Activated naive CD8-positive, alpha-beta T cell treated with anti-CD3 and anti-CD28 coated beads, Interleukin-2, amount 50 U/mL, for 24 hours (primary cell): ENCODE measurements at places on chromosomes 12 and 14.

DNA sequence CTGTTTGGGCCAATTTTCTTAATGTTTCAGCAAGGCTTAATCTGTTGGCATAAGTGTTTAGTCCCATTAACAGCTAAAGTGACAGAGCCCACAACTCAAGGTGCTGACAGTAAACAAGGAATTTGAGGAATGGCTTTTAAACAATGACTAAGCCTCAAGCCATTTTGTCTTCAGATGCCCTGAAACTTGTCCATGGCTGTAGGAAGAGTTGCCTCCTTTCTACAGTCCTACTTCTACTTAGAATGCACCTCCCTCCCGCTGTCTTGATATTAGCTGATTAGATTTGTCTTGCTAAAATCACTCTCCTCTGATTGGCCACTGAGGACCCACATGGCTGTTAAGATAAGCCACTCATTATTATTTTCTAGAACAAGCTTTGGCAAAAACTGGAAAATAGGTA, 188.4 kb upstream of the OTX2 start:
- H3K27me3 ChIP-seq, result no peaks in the 10 kb centered on the region
- DNase-seq, result no peak
- no peaks in the 10 kb centered on the region for H3K4me1 ChIP-seq
- no peak overlapping the region for H3K4me3 ChIP-seq
- H3K27ac ChIP-seq, result no peak overlapping the region
- H3K36me3 ChIP-seq, result no peaks in the 10 kb centered on the region

- peaks cover 17% of the 10 kb centered on the region for H3K27me3 ChIP-seq
- no peak overlapping the region for H3K27ac ChIP-seq
- H3K4me3 ChIP-seq, result no peak overlapping the region
Observed at GRCh38 chr14:101019541-101019940, 116.0 kb upstream of the RTL1 start.

- H3K27me3 ChIP-seq, result no peaks in the 10 kb centered on the region
- peaks cover 23% of the 10 kb centered on the region for H3K4me1 ChIP-seq
- H3K27ac ChIP-seq, result peak overlapping the region; percentile 79
- H3K4me3 ChIP-seq, result peak overlapping the region; percentile 9
- no peak for DNase-seq
- H3K36me3 ChIP-seq, result peaks cover 8% of the 10 kb centered on the region
Observed at GRCh38 chr12:123034022-123034541, 53.6 kb downstream of the ARL6IP4 start.

DNA sequence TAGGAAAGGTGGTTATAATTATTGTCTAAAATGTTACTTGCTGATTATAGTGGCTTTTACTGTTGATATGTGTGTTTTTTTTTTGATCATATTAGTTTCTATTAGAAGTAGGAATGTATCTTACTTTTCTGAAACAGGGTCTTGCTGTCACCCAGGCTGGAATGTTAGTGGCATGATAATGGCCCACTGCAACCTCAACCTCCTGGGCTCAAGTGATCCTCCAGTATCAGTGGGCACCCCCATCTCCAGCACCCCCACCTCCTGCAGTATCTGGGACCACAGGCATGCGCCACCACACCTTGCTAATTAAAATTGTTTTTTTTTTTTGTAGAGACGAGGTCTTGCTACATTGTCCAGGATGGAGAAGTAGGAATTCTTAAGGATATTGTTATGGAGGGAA, 11.3 kb downstream of the ATF1 start:
- H3K4me1 ChIP-seq, result peaks cover 33% of the 10 kb centered on the region
- no peak for DNase-seq
- no peak overlapping the region for H3K4me3 ChIP-seq
- no peak overlapping the region for H3K27ac ChIP-seq
- H3K27me3 ChIP-seq, result no peaks in the 10 kb centered on the region
- H3K36me3 ChIP-seq, result peaks cover 25% of the 10 kb centered on the region

DNA sequence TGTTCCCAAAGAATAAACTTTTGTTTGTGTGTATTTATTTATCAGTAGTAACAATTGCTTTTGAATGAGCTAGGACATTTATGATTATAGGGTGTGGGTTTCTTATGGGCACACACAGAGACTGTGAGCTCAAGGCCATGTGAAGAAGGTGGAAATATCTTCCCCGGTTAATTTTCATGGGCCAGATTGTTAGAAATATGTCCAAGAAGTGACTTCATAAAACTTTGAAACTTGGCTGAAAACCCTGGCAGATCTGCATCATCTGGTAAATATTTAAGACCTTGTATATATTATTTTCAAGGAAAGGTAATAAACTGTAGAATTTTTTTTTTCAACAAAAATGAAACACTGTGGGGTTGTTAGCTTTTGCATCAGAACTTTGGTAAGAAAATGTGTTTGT, 53.5 kb upstream of the RNU6-8 start:
- H3K36me3 ChIP-seq, result no peaks in the 10 kb centered on the region
- no peak overlapping the region for H3K27ac ChIP-seq
- no peak overlapping the region for H3K4me3 ChIP-seq
- H3K4me1 ChIP-seq, result peaks cover 16% of the 10 kb centered on the region
- H3K27me3 ChIP-seq, result no peaks in the 10 kb centered on the region

GRCh38 chr14:64728856-64729255, 24.6 kb downstream of the PLEKHG3 start:
- no peaks in the 10 kb centered on the region for H3K36me3 ChIP-seq
- no peak overlapping the region for H3K27ac ChIP-seq
- DNase-seq, result no peak
- no peak overlapping the region for H3K4me3 ChIP-seq
- H3K4me1 ChIP-seq, result peaks cover 10% of the 10 kb centered on the region
- no peaks in the 10 kb centered on the region for H3K27me3 ChIP-seq

GRCh38 chr12:50248883-50249282, 34.4 kb downstream of the LIMA1 start:
- no peaks in the 10 kb centered on the region for H3K27me3 ChIP-seq
- peaks cover 3% of the 10 kb centered on the region for H3K36me3 ChIP-seq
- peaks cover 59% of the 10 kb centered on the region for H3K4me1 ChIP-seq
- peak overlapping the region; percentile 43 for H3K4me3 ChIP-seq

DNA sequence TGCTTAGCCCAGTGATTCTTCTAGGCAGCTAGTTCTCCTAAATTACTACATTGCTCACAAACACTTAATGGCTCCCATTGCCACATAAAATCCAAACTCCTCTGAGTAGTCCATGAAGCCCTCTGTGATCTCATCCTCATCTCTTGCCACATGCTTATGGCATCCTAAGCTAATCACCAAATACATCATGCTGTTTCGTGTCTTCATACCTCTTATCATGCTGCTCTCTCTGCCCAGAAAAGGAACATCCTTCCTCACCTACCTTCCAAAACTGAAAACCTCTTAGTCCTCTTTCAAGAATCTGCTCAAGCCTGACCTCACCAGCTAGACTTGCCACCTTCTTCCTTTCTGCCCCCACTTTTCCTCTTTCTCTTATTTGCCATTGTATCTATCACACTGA, 108.5 kb downstream of the DUSP6 start:
- H3K4me1 ChIP-seq, result peaks cover 33% of the 10 kb centered on the region
- peaks cover 3% of the 10 kb centered on the region for H3K27me3 ChIP-seq
- H3K27ac ChIP-seq, result peak overlapping the region; percentile 84
- DNase-seq, result no peak
- H3K4me3 ChIP-seq, result no peak overlapping the region
- no peaks in the 10 kb centered on the region for H3K36me3 ChIP-seq
